D721Med (cell line): ENCODE measurements at places on chromosomes 12 and 14.

DNA sequence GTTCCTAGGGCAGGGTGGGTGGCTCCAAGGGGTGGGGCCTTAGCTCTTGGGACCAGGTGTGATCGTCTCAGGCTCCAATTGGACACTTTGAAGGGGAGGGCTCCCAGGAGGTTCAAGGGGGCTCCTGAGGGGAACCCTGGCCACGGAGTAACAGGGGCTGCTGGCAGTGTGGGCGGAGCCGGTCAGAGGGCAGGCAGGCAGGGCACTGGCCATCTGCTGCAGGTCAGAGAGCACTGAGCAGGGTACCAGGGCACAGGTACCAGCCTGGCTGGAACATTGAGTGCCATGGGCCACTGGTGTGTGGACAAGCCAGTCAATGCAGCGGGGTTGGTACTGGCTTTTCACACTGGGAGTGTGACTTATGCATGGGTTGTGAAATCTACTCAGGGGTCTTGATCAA, 32.2 kb downstream of the SYNE3 start:
- no peak for DNase-seq

GRCh38 chr12:113184098-113184899, 979 bp downstream of the DDX54 start:
- no peak for DNase-seq

GRCh38 chr14:73685328-73685727, 28.9 kb downstream of the PNMA1 start:
- no peak for DNase-seq

DNA sequence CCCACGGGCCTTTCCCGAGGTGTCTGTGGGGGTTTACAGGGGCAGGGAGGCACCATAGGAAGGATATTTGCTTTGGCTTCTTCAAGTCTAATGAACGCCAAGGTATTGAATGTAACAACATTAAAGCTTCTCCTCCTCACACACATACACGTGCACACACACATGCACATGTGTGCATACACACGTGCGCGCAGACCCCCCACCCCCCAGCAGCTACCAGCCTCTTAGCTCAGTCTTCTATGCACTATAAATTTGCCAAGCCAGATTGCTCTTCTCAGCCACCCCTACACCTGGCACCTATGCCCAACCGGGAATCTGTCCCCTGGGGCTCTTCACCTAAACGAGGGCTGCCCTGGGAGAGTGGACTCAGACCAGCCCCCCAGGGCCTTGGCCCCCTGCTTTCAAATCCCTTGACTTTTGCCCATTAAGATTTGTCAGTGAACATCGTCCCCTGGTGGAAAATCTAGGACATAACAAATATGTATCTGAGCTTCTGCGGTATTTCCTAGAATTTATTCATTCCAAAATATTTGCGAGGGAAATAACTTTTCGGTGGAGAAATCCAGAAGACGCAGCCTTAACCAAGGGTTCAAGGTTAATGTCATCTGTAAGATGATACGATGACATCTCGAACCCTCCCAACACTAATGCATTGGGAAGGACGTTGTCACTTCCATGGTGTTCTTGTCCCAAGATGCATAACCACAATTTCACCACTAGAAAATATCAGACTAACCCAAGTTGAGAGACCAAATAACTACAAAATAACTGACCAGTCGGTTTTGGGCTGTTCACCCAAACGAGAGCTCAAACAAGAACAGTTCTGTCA, 330.4 kb downstream of the MED13L start:
- DNase-seq: no peak

- no peak for DNase-seq
Observed at GRCh38 chr12:54294953-54295566, 5.8 kb downstream of the NFE2 start.

DNA sequence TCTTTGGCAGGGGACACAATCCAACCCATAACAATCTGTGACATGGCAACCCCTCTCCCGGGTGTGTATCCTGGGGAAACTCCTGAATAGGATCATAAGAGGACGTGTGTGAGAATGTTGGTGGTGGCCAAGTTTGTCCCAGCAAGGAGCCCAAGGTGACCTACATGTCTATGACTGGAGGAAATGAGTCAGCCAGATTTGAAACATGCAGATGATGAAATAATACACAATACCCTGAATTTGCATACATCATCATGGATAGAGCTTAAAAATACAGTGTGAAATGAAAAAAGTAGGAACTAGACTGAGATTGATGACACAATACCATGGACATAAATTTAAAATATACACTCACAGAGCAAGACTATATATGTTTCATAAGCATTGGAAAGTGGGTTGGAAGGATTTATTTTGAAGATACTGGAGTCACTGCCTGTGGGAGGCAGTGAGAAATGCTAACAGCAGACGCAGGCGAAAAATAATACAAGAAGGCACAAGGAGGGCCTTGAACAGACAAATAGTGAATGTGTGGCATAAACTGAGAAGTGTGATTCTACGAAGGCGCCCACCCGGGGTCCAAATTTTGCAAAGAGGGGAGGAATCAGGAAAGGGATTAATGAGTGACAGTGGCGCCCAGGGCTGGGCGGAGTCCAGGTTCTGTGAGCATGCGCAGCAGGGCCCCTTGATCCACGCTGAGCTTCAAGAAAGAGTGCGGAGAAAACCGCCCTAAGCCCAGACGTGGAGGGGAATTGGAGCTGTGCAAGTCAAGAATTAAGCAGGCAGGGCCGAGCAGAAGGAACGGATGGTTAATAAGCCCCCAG, 7.0 kb upstream of the MAP1LC3B2 start:
- no peak for DNase-seq

DNA sequence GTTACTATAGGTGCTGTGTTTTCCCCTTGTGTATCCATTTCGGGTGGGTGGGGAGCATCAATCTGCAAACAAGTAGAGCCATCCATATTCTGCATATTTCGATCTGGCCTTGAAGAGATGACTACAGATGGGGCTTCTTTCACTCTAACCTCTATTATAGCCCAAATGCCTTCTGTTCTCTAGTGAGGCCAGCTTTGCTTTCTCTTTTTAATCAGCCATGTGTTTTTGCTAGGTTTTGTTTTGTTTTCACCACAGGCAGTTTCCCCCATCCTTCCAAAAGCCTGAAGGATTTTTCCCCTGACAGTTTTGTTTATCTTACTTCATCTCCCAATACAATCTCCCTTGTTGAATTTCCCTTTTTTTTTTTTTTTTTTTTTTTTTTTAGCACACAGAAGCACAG, 224.1 kb downstream of the BTG1 start:
- no peak for DNase-seq

DNA sequence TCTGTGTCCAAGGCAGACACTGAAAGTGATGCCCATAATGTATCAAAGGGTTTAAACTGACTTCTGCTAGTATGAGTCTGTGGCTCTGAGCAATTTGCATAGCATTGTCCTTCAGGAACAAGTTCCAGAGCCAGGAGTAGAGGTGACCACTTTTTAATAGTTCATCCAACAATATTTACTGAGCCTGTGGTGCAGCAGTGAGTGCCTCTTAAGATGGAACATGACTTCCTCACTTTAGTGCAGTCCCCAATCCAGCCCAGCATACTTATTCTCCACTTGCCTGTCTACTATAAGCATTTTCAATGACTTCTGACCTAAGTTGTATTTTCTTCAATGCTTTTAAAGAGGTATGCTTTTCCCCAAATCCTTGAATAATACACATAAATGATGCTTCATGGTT, 611.3 kb downstream of the MED13L start:
- DNase-seq: no peak

DNA sequence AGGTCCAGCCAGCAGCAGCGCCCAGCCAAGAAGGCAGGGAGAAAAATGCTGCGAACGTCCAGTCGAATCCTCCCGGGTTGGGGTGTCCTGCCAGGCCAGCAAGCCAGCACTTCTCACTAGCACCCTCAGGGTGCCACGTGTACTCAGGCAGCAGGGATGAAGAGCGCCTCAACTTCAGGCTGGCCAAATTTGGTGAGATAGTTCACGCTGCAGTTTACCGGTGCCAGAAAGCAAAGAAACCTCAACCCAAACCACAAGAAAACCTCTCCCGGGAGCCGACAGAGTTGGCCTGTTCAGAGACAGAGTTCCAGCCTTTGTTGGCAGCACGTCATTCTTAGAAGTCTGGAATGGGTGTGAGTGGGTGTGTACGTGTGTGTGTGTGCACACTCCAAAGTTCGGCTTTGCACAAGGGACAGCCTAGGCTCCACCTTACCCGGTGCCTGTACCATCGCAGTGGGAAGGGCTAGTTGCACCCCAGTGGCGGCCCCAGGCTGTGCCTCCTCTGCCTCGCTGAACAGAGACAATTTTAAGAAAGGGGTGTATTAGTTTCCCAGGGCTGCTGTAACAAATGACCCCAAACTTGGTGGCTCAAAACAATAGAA, 42.1 kb downstream of the ELK3 start:
- no peak for DNase-seq

GRCh38 chr12:74624201-74624600, 86.6 kb downstream of the ATXN7L3B start:
- DNase-seq: no peak

- peak; percentile 66 for DNase-seq
Observed at GRCh38 chr12:123364532-123365024, at the start of gene SBNO1. SBNO1 (minus strand) TSS chr12:123364847; CDS start chr12:123350441, 14,406 bp downstream.
